ENCODE measurements at places on chromosomes 7 and 10.
A peak's percentile ranks its signal among the peaks of the same experiment; 100 is the strongest.

DNA sequence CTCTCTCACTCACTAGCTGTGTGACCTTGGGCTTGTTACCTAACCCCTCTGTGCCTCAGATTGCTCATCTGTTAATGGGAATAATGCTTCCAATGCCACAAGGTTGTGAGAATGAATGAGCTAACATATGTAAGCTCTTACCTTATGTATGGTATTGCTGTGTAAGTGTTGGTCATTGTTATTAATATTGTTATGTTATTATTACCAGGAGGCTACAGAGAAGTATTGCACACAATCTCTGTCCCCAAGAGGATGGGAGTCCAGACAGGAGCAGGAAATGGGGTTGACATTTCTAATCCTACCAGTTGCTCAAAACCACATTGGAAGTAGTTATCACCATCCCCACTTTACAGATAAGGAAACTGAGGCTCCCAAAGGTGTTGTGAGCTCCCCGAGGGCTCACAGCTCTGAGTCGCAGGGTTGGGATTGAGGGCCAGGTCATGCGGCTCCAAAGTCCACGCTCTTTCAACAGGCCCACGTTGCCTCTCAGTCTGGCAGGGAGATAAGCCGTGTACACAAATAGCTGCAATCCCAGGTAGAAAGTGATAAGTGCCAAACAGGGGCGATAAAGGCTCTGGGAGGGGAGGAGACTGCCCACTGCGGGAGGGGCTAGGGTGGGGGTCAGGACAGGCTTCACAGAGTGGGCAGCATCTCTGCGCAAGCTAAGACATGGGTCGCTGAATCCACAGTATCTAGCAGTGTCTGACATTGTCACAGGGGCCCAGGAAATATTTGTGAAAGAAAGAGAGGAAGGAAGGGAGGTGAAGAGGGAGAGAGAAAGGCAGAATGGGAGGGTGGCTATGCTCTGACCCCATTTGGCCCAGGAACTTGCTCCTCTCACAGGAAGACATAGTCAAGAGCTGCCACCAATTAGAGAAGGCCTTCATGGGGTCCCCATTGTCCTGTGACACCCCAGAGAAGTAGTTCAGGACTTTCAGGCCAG lies 9.6 kb upstream of the ZMIZ1 start:
- DNase-seq = no peak

DNA sequence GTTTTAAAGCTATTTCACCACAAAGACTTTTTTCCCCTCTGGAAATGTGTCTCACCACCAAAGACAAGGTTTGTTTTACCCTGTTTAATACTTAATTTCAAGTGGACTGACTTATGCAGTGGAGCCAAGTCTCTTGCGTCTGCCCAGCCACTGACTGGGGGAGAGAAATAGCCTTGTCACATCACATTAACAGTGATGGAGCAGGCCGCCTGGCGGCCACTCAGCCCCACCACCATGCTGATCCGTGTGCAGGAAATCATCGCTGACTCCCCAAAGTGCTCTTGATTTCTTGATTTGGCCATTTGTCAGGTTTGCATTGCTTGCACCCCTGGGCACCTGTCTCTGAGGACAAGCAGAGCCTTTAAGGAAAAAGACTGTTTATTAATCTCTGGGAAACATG lies 334.1 kb downstream of the GLRX3 start:
- no peak for DNase-seq

DNA sequence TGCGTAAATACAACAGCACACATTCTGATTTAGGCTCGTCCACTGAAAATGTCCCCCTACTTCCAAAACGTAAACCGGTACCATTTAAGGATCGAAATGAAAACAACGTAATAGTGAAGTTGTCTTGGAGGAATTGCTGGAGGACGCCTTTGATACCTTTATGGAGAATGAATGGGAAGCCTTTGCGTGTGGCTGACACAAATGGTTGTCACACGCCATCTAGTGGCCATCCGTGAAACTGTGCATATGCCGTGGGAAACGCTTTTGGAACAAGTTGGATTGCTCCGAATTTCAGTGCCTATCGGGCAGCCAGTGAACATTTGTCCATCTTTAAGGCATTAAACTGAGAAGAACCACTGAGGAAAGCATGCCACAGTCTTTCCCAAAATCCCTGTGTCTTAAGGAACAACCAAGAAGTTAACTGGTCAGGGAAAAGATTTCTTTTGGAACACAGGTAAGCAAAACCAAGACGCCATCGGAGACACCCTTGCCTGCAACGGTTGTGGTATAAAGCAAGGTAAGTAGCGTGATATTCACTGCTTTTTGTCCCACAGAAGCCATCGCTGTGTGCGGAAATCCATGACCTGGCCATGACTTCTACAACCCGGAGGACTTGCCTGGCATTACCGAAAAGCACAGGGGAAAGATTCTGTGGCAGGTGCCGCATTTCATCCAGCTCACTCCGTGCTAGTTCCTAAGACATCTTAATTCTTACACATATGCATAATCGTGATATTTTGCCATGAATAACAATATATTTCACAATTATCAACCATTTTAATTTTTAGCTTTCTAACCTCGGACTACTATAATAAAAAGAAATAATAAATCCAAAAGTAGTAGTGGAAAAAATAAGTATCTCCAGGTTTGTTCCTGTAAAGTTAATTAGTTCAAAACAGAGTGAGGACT lies 100.6 kb downstream of the FAM204A start:
- peak; percentile 36 for DNase-seq

DNA sequence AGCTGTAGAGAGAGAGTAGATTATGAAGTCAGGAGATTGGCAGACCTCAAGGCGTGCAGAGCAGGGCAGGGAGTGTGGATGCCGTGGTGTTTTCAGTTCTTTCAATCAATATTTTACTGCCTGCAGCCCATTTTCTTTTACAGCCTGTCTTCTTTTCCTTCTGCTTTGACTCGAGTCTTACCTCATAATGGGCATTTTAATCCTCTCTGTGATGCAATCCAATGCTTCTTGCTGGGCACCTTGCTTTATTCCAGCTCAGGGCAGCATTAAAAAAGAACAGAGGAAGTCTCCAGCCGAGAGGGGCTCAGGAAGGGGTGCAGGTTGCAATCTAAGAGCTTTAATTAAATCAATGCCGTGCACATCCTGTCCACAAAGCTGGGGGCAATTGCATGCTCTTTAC lies 839.0 kb downstream of the LRMDA start:
- no peak for DNase-seq

DNA sequence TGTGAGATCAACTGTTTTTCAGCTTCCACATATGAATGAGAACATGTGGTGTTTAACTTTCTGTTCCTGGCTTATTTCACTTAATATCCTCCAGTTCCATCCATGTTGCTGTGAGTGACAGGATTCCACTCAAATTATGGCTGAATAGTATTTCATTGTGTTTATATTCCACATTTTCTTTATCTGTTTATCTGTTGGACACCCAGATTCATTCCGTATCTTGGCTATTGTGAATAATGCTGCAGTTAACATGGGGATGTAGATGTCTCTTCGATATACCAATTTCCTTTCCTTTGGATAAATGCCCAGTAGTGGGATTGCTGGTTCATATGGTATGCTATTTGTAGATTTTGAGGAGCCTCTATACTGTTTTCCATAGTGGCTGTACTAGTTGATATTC lies 47.9 kb downstream of the GALNT11 start:
- DNase-seq = no peak

DNA sequence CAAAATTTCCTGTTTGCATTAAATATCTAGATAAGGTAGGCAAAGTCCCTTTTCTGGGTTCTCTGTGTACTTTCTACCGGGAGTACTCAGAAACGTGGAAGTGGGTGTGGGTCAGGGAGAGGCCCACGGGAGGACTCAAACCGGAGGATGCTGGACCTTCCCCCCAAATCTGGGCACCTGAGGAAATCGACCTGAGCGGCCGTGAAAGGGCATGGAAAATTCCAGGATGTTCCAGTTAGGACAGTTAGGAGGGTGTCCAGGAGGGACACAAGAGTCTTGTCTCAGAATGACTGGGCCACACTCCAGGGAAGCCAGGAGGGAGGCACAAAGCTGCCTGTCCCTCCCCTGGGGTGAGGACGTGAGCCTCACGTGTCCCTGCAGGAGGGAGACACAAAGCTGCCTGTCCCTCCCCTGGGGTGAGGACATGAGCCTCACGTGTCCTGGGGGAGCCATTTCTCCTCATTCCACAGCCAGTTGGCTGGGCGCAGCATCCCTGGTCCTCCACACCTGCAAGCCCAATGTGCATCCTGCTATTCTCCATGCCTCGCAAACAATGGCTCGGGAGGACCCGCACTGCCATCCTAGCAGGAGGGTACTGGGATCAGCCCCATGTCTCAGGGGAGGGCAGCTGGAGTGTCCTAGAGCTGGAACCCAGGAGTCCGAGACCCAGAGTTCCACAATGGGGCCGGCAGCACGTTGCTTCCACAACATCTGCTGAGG lies 190.5 kb upstream of the PPP2R2D start:
- DNase-seq = no peak

DNA sequence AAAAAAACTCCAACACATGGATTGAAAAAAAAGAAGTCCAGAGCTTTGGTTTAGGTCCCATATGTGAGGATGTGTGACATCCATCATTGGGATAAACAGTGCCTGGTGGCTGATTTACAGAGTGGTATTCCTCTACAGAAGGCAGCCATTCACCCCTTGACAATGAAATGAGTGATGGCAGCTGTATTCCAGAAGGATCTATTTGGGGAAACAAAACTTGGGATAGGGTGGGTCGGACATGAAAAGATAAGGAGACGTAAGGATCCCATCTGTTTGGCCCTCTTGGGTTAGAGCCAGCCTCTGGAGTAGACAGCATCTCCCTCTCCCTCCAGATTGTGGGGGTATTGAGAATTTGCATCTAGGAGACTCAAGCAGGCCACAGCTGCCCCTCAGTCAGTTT lies 15.2 kb upstream of the CREB5 start:
- DNase-seq = no peak

DNA sequence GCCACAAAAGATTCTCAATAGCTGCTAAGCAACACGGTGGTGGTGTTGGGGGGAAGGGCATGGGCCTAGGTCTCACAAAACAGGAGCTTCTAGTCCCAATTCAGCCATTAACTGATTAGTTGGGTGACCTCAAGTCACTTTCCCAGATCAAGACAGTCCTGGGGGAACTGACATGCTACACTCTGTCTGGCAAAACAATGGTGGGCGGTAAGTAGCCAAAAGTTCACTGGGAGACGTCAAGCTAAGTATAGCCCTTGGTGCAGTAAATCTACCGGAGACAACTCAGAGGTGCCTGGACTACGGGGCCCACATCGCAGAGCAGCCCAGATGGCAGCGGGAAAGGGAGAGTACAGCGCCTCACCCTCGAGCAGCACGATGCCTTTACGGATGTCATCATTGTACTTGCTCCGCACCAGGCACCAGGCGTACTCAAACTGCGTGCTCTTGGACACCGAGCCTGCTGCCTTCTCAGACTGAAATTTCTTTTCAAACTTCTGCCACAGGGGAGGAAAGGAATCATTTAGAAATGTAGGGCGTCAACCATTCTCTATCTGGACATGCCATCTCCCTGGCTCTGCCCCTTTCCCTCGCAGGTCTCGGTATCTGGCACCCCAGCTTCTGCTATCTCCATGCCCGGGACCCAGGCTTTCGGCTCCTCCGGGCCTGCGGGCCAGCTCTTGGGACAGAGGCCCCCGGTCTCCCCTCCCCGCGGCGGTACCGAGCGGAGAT lies 1.1 kb downstream of the FIS1 start:
- DNase-seq = peak; percentile 6

DNA sequence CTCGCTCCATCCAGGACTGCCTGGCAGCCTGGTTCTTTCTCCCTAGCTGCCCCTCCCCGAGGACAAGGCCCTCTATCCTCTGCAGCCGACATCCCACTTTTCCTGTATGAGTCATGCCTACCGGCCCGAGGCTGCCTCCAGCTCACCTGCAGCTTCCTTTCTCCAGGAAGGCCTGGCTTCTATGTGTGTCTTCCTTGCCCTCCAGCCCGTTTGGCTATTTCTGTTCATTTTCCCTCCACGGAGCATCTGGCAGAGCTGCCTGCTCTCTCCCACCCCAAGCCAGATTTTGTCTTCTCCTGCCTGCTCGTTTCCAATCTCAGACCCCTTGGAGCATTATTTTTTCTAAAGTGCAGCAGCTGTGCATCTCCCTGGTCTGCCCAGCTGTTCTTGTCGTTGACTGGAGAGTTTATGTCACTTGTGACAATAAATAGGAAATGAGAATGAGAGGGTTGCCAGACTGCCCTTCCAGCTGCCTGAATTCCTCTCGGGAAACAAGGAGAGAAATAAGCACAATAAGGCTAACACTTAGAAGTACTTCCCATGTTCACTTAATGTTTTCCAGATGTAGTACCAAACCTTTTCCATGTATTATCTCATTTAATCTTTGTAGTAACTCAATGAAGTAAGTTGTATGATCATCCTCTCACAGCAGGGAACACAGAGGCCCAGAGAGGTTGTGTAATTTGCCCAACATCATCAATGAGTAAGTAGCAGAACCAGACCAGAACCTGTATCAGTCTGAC lies 19.7 kb downstream of the UBTD1 start:
- no peak for DNase-seq

DNA sequence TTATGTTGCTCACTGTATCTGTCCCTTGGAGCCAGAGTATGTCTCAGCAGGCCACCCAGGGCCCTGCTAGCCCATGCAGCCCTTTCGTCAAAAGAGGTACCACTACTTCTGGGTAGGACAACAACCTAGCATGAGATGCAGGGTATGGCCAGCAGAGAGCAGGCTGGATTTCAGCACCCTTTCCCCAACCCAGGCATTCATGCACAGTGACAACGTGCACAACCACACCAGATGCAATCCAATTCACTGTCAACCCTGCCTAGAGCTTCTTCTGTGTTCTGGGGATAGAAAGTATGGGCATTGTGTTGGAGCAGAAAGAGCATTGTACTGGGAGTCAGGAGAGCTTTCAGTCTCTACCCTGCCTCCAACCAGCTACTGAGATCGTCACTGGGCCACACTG lies 37.9 kb downstream of the JAZF1 start:
- no peak for DNase-seq

GRCh38 chr7:17934612-17935240 lies 5.6 kb downstream of the SNX13 start:
- DNase-seq = no peak

- DNase-seq = no peak
Observed at GRCh38 chr7:47950714-47951113, 2.4 kb upstream of the PKD1L1 start.

DNA sequence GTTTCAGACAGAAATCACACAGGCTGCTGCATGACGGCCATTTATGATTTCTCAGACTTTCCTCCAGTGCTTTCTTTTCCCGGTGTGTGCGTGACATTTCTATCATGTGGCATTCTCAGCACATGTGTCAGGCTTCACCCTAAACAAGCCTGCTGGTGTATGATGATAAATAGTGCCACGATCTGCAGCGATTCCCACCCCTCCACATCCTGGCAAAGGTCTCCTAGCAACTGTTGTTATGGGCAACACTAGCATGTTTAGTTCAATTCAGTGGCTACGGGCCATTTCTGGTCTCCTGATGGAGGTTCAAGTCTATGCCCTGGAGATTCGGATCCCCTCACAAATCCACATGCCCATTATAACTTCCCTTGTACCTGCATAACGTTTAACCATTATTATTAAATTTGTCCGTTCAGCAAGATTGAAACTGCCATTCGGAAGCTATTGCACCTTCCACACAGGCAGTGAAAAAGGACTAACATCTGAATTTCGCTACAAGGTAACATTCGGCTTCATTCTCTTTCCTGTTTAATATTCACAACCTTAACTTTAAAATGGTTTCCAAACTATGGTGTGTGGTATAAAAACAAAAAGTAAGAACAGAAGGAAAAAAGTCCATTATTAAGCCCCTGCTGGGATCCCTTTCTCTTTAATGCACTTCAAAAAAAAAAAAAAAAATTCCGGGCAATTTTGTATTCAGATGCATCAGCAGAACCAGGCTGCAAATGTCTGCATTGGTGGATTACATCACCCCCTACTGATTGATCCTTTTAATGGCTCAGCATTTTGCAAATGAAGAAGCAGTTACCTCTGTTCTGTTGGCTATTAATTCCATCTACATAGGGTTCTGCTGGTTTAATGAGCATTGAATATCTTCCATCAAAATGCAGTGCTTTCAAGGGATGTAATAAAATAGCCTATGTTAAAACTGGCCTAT lies 90.2 kb downstream of the FRMD4A start:
- DNase-seq = no peak
